T-helper 2 cell treated with Interferon-gamma antibody and Interleukin-4, amounts not matched to agents 5 μg/mL and 100 μg/mL, for 36 hours (primary cell): ENCODE measurements at places on chromosomes 6 and 20.
A peak's percentile ranks its signal among the peaks of the same experiment; 100 is the strongest.

DNA sequence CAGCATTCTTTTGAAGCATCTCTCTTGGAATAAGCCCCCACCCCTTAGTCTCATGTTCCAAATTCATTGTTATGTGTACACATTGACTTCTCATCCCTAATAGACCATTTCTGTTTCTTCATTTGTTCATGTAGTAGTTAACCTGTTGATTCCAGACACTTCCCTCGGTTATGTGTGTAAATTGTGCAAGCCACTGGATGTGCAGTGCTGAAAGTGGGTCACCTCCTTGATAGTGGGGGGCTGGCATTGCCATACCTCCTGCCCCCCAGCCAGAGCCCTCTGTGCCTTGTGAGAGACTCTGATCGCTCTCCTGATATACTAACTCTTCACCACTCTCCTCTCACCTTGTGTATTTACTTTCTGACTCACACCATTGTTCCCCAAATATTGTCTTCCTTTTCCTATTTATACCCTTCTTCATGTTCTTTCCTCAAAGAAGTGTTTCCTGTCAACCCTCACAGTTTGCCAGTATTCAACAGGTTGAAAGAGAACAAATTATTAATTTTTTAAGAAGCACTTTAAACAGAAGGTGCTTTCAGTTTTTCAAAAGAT is 59.0 kb downstream of the HIVEP1 start:
- DNase-seq: no peak

- DNase-seq: no peak
Measured at GRCh38 chr6:45187836-45188235, 140.3 kb upstream of the RUNX2 start.

DNA sequence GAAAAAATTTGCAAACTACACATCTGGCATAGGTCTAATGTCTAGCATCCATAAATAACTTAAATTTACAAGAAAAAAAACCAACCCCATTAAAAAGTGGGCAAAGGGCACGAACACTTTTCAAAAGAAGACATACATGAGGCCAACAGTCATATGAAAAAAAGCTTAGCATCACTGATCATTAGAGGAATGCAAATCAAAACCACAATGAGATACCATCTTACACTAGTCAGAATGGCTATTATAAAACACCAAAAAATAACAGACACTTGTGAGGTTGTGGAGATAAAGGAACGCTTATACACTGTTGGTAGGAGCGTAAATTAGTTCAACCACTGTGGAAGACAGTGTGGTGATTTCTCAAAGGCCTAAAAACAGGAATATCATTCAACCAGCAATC is 33.7 kb upstream of the EPB41L2 start:
- DNase-seq: no peak

DNA sequence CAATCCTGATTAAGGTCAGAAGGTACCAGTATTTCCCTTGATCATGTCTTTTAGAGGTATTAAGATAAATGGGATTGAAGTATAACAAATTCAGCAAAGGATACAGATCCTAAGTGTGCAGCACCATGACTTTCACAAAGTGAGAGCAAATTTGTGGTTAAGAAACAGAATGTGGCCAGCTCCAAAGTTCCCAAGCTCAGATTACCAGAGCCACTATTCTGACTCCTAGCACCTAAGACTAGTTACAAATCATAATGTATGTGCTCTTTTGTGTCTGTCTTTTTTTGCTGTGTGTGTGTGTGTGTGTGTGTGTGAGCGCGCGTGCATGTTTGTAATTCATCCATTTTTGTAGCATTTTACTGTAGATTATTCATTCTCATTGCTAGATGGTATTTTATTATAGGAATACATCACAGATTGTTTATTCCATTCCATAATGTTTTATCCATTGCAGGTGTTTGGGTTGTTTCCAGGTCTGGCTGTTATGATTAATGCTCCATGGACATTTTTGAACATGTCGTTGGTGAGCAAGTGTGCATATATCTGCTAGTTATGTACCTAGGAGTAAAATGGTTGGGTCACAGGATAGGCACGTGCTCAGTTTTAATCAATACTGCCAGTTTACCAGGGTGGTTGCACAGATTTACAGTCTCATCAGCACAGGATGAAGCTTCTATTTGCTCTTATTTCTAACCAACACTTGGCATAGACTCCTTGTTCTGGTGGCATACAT is 314.0 kb upstream of the JAG1 start:
- no peak for DNase-seq

DNA sequence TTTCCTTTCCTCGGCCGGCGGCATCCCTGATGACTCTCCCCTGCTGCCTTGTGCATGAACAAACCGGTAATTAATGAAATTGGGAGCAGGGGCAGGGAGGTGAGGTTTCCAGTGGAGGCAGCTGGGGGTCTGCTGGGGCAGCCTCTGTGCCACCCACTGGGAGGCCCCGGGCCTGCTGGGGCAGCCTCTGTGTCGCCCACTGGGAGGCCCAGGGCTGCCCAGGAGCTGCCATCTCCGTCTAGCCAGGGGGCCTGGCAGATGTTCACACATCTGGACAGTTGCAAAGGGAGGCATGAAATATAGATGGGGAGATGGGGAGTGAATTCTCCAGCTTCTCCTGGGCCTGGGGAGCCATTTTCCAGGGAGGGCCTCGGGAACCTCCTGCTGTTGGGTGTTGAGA is 33.8 kb downstream of the TOX2 start:
- DNase-seq: no peak

- no peak for DNase-seq
Measured at GRCh38 chr20:1877609-1878200, 17.5 kb upstream of the SIRPA start.

DNA sequence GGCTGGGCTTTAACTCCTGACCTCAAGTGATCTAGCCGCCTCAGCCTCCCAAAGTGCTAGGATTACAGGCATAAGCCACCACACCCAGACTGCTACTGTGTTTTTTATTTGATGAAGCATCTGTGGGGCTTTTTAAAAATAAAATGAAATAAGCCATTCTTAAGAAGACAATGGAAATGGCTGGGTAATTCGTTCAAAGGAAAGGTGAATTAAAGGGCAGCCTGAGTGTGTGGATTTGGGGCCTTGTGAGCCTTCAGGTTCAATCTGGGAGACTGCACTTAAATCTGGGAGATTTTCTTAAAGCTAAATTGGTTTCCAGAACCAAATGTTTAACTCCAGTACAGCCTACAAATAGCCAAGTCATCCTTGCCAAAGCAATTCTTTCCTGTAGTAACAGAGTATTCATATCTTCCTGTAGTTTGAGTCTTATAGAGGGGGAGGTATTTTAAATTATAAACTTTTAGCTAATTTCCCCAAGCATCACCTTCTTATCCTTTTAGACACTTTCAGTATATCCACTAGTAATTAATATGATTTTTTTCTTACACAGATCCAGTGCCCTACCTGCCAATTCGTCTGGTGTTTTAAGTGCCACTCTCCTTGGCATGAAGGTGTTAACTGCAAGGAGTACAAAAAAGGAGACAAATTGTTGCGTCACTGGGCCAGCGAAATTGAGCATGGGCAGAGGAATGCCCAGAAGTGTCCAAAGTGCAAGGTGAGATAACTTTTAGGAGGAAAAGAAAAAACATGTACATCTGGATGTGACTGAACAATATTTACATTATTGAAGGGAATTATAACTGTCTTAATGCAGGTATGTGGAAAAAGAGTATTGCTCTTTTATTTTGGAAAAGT is 95.4 kb downstream of the RNF217 start:
- no peak for DNase-seq

DNA sequence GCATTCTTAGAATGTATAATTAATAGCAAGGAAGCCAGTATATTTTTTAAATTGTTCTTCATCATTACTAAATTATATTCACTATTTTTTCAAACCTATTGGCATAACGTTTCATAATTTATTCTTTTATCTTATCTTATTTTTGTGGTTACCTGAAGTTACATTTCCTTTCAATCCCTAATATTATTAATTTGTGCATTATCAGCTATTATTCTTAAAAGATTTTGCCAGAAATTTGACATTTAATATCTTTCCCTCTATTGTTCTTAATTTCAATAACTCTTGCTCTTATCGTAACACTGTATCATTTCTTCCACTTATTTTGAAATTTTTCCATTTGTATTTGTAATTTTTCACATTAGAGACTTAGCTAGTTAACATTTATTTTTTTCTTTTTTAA is 18.4 kb downstream of the OR14J1 start:
- no peak for DNase-seq

- DNase-seq: no peak
Measured at GRCh38 chr6:135784507-135784906, 67.0 kb upstream of the PDE7B start.

GRCh38 chr6:119961450-119961849 is 611.9 kb upstream of the MAN1A1 start:
- no peak for DNase-seq

GRCh38 chr6:7311917-7312615 is 933 bp downstream of the SSR1 start:
- peak; percentile 44 for DNase-seq
